ENCODE measurements at places on chromosomes 4 and X.

- no peak for DNase-seq
Observed at GRCh38 chr4:1086011-1086410, 27.4 kb downstream of the RNF212 start.

DNA sequence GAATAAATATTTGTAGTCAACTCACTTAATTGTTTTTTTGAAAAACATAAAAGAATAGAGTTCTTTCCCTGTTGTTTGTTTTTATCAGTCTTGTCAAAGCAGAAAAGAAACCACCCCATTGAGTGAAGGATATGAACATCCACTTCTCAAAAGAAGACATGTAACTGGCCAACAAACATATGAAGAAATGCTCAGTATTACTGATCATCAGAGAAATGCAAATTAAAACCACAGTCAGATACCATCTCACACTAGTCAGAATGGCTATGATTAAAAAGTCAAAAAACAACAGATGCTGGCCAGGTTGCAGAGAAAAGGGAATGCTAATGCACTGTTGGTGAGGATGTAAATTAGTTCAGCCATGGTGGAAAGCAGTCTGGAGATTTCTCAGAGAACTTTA, 326.1 kb upstream of the EMCN start:
- no peak for DNase-seq

DNA sequence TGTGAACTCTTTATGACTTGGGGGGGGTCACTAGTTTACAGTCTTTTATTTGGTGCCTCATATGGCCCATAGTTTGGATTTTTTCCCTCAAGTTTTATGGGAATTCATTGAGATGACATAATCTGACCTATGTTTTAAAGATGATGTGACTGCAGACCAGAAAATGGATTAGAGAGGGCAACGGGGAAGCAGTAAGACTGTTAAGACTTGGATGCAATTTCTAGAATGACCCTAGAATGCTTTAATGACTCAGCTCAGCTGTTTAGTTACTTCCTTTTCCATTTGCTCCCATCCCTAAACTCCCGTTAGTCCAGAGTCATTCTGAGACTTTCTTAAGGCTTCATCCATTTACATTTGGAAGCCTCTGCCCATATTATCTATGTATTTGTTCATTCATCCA, 59.9 kb upstream of the PDGFRA start:
- peak; percentile 10 for DNase-seq

GRCh38 chrX:138775517-138775916, 64.0 kb upstream of the FGF13 start:
- DNase-seq: peak; percentile 32

GRCh38 chr4:10490996-10491395, 33.8 kb upstream of the ZNF518B start:
- no peak for DNase-seq

DNA sequence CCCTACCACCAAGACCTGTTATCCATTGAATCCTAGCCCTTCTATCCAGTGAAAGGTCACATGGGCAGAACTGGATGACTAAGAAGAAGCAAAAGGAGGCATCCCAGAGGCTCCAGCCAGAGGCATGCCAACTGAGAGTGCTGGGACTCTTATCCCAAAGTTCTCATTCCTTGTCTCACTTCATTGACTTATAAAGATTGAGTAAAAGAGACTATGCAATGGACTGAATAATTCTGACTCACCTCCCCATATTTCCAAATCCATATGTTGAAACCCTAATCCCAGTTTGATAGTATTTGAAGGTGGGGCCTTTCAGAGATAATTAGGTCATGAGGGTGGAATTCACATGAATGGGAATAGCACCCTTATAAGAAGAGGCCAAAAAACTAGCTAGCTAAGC, 131.4 kb downstream of the COL25A1 start:
- DNase-seq: no peak

GRCh38 chrX:17380221-17380620, 5.2 kb downstream of the NHS start:
- no peak for DNase-seq

DNA sequence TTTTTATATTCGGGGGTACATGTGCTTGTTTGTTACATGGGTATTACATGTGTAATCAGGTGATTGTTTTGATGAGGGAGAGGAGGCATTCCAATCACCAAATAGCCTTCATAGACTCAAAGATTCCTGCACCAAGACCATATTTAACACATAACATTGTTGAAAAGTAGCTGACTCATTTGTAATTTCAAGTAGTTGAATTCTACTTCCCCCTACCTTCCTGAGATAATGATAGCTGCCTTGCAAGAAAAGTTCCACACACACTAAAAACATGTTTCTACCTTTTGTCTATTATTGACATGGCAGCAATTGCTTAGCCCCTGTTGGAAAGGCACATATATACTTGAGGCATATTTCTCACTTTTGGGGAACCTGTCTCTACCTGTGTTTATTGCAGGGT, 16.1 kb downstream of the PGAM4 start:
- no peak for DNase-seq

GRCh38 chr4:116387937-116388474, 697.4 kb downstream of the TRAM1L1 start:
- DNase-seq: no peak

- DNase-seq: no peak
Observed at GRCh38 chr4:42412251-42412650, 15.0 kb downstream of the SHISA3 start.

DNA sequence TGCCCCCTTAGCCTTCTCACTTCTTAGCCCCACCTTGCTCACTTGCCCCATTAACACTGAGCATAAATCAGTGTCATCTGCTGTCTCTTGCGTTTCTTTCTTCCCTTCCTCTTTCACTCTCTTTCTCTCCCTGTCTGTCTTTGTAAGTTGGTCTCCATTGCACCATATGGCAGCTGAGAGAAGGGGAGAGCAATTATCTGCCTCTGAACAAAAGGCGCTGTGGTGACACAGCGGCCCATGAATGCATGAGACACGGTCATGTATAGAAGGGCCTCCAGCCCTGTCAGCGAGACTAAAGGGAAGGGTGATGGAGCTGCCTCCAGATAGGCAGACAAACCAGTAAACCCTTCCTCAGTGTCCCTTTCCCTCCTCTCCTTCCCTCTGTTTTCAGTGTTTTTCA, 88.8 kb upstream of the PCDH18 start:
- DNase-seq: no peak

DNA sequence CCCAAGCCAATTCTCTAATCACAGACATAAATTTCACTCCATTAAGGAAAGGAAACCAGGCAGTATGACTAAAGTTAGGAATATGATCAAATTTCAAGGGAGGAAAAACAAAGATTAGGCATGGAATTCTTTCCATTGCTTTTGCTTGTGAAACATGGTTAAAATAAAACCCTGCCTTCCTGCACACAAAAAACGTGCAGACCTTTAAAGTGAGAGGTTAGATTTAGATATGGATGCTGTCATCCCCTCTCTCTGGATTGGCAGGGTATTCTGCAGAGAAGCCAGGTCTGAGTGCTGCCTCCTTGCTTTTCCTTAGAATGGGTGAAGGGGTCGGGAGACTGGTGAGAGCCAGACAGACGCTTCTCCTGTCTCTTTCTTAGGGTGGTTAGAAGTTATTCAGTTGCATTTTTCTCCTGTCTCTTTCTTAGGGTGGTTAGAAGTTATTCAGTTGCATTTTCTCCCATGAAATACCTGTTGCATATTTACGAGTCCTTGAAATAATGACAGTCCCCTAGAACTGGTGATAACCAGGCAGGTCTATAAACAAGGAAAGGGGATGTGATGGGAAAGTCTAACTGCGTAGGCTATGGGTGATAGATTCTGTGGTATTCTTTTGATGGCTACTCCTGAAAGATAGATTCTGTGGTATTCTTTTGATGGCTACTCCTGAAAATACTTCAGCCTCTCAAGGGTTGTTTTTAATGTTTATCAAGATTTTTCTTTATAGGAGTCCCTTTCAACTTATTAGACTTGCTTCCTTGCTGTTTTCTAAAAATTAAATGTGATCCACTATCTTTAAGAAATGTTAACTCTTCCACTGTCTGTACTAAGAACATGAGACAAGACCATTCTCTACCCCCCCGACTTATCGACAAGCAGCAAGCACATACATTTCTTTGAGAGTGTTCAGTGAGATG, 163.6 kb downstream of the SPRY1 start:
- no peak for DNase-seq

DNA sequence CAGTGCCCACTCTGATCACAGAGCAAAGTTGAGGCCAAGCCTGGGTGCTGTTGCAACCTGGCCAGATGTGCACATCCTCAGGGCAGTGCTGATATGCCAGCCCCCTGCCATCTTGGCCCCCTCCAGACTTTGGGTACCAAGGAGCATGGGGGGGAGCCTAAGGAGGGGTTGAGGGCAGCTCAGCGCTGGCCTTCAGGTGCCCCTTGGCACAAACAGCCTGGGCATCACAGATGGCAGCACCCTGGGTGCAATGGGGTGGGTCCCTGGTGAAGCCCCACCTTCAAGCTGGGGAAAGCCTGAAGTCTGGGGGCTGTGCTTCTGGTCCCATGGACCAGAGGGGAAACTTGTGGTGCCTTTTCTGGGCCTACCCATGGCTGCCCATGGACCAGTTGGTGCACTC, 163.0 kb downstream of the FAM47A start:
- no peak for DNase-seq

- no peak for DNase-seq
Observed at GRCh38 chrX:137387646-137388045, 178.3 kb upstream of the ZIC3 start.

DNA sequence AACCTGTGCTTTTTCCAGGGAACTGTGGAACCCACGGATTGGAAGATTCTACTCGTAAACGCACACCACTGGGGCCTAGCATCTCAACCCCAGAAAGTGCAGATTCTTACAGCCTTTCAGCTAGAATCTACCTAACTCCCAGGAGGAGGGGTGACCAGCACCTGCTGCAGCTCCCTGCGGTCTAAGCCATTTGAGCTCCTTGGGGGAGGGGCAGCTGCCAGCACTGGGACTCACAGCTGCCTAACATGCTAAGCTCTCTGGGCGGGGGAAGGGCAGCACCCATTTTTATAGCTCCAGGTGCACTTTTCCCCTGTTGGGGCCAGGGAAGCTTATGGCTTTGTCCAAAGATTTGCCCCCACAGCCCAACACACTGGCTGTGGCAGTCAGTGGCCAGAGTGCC, 595.7 kb upstream of the EPHA5 start:
- no peak for DNase-seq

- peak; percentile 9 for DNase-seq
Observed at GRCh38 chr4:150944660-150945059, 70.4 kb downstream of the LRBA start.

DNA sequence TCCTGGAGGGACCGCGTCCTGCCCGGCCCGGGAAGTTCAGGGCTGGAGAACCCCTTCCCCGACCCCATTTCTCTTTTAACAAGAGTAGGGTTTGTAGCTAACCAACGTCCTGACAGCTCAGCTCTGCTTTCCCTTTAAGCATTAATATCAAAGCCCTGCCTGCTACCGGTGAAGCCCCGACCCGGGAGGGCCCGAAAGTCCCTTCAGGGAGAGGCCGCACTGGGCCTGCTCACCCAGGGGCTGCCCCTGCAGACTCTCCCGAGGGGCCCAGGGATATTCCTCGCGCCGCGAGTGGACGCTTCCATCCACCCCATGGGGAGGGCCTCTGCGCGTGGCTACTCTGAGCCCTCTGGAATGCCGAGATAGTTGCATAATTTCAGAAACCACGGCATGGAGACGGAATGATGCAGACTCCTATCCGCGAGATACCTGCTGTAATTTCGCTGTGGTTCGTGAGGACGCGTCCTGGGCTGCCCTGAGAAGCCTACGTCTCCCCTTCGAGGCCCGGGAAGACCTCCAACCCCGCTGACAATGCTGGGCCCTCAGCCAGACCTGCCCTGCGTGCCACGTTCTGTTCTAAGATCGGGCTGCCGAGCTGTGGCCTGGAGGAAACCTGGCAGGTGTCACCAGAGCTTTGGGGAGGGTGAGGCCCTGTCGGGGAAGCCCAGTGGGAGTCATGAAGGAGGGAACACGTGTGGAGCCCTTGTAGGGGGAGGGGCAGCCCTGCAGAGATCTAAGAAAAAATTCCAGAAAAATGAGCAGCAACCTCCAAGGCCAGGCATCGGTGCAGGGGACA, 999 bp upstream of the CTBP1 start:
- no peak for DNase-seq

GRCh38 chrX:53654376-53654775, 32.1 kb downstream of the HUWE1 start:
- DNase-seq: no peak

- no peak for DNase-seq
Observed at GRCh38 chr4:182354106-182354505, 110.9 kb downstream of the TENM3 start.

DNA sequence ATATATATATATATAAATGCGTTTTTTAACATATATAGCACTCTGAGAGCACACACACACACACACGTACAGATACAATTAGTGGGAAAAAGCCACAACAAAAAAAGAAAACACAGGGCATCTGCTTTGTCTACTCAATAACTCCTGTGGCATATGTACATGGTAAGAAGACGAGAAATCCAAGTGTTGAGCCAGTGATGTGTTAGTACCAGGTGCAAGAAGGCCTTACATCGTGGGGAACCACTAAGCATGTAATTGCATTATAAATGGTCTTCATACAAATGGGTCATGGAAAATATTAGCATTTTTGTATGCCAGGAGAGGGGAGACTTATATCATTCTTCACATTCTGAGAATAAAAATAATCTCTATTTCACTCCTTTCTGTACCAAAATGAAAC, 62.7 kb upstream of the FAM47B start:
- DNase-seq: no peak

DNA sequence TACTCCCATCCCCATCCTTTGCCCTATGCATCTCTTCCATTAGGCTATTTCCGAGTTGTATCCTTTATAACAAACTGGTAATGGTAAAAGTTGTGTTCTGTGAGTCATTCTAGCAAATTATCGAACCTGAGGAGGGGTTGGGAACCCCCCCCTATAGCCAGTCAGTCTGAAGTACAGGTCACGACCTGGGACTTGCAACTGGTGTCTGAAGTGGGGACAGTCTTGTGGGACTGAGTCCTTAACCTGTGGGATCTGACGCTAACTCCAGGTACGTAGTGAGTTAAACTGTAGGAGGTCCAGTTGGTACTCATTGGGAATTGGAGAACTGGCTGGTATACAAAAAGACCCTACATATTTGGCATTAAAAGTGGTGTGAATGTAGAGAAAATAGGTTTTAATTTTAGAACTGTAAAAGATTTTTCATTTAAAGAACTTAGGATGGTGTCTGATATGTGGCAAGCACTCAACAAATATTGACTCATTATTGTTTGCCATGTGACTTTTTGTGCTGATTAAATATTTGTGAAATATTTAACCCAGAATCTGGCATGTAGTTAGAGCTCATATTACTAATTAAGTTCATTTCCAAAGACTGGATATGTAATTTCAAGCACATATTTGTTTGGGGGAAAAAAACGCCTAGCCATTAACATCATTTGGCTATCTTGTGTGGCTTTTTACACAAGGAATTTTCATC, 50.7 kb downstream of the CHST7 start:
- no peak for DNase-seq

- DNase-seq: no peak
Observed at GRCh38 chr4:180054291-180054690, 2188.9 kb upstream of the TENM3 start.

GRCh38 chr4:109472343-109472761, 38.7 kb downstream of the SEC24B start:
- no peak for DNase-seq

DNA sequence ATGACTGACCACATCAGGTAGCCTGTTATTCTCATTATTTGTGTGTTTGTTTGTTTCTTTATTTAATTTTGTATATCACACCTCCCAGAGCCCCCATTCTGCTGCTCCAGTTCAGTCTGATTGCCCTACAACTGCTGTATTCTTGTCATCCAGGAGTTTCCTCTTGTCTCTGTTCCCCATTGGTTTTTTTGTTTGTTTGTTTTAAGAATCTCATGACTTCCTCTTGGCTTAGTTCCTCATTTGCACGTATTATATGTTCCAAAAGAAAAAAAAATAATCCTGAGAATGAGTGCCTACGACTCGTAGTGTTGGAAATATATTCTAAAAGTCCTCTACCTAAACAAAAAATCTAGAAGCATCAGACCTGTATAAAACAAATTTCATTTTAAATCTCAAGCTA, 142.3 kb upstream of the SLIT2 start:
- DNase-seq: peak; percentile 20
